GM23338 (cell line): ENCODE measurements at places on chromosomes 3 and 15. TPM values are rescaled to one million over a fixed set of nuclear protein-coding genes. Genes with fewer than 3 reads are reported as not detected.

The RASGRF1 gene
- total RNA-seq: 0.24 and 0.39 TPM in 2 replicates

The SLC6A1 gene
- total RNA-seq: 0.16 and 0.28 TPM in 2 replicates

The PROK2 gene
- total RNA-seq: 0.89 and 2.1 TPM in 2 replicates

The LYZL4 gene
- not detected in 2 replicates for total RNA-seq

The H1-8 gene
- not detected in 2 replicates for total RNA-seq

The ACOX2 gene
- 0.31 and 1.1 TPM in 2 replicates for total RNA-seq

The RLBP1 gene
- not detected in 2 replicates for total RNA-seq

The PRR20G gene
- not detected in 2 replicates for total RNA-seq

The RPL32 gene
- total RNA-seq: 561 and 772 TPM in 2 replicates

The SLC2A2 gene
- total RNA-seq: not detected in 2 replicates

The CHP1 gene
- total RNA-seq: 109 and 134 TPM in 2 replicates

The SLC9A9 gene
- 0.93 and 1.6 TPM in 2 replicates for total RNA-seq

The ATP13A5 gene
- not detected in 2 replicates for total RNA-seq
